RWPE2 (cell line): ENCODE measurements at places on chromosomes 7 and 10.

GRCh38 chr7:26381476-26382353 lies 90.1 kb downstream of the SNX10 start:
- no peak for DNase-seq

- DNase-seq: no peak
Observed at GRCh38 chr10:6409971-6410643, 170.0 kb downstream of the PRKCQ start.

GRCh38 chr10:85864173-85864549 lies 502.4 kb downstream of the GRID1 start:
- DNase-seq: no peak

DNA sequence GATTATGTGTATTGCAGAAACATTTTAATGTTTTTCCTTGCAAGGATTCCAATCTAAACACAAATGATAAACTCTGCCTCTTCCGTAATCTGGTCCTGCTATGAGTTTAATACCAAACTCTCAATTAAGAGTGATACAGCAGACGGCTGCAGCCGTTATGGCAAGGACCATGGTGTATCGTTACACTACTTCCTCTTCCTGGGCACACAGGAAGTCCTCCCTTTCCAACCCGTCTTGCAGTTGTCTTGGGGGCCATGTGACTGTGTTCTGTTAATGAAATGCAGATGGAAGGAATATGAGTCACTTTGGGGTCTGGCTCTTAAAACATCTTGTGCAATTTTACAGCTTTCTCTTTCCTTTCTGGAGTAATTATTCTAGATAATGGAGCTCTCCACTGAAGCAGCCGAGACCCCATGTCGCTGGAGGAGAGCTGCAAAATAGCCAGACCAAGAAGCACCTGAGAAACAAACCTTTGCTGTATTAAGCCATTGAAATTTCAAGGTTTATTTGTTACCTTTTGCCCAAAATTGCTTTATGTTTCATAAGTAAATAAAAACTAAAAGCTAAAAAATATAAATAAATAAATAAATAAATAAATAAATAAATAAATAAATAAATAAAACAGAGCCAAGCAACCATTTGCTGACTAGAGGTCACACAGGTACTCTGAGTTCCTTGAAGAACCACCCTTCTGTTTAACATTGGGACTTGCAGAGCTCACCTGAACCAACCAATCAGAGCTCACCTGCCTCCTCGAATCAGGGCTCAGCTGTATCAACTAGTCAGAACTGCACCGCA lies 74.7 kb downstream of the FRMPD2 start:
- DNase-seq: no peak

DNA sequence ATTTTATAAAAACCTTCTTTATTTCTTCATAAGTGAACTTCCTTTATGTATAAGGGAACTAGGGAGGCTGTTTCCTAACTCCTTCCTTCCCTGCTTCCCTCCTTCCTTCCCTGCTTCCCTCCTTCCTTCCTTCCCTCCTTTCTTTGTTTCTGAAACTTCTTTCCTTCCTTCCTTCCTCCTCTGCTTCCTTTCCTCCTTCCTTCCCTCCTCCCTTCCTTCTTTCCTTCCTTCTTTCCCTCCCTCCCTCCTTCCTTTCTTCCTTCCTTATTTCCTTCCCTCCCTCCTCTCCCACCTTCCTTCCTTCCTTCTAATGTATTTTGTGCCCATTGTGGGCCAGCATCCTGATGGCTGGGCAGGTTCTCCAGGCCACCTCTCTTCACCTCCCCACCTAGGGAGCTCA lies 26.8 kb upstream of the UCN3 start:
- DNase-seq: no peak

GRCh38 chr7:66667023-66667728 lies 38.5 kb downstream of the KCTD7 start:
- no peak for DNase-seq

GRCh38 chr10:133473270-133473669 lies 19.5 kb downstream of the SCART1 start:
- no peak for DNase-seq

GRCh38 chr7:139271718-139272628 lies 40.9 kb downstream of the UBN2 start:
- DNase-seq: no peak

DNA sequence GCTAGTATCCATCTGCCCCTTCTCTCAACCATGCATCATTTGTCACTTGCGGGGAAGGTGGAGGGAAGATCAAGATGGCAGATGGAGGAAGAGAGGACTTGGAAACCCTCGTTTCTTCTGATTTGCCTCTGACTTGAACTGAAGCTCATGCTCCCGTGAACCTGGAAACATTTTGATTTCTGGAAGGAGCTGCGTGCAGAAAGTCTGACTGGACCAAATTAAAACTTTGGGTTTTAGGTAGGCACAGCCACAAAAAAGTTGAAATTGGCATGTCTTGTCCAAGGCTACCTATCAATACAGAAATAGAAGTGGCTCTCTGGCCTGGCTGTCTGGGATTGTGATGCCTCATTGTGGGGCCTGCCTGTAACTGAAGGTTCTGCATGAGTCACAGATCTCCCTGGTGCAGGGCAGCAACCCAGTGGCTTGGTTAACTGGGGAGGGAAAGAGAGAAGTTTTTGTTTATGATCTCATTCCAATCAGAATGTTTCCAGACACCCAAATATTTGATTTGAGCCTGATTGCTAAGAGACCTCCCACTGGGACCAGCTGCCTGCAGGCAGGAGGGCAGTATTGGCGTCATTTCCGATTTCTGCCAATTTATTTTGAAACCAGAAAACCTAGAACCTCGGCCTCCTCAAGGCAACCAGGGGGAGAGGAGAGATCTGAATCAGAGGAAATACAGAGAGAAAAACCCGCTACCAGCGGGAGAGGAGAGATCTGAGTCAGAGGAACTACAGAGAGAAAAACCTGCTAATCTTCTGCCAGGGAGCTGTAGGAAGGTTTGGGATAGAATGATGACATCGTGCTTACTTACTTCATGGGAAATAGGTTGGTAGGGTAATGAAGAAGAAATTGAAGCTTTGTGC lies 363.6 kb downstream of the ANKRD30A start:
- DNase-seq: peak; percentile 74

DNA sequence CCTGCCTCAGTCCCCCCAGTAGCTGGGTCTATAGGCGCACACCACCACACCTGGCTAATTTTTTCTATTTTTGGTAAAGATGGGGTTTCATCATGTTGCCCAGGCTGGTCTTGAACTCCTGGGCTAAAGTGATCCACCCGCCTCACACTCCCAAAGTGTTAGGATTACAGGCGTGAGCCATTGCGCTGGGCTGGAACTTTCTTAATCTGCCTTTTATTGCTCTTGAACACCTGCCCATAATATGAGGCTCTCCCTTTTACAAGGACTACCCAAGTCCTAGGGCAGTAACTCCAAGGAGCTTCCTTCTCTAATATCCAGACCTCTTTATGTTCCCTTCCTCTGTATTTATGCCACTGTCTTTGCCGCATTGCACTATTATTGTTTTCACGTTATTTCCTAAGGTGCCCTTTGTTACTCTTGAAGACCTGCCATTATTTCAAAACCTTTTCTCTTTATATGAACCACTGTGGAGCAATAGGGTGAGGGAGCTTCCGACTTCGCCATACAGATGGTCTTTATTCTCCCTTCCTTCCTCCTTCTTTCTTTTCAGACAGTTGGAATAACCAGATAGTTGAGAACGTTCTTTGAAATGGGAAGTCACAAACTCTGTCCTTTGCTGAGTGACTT lies 36.3 kb upstream of the TCF7L2 start:
- DNase-seq: no peak

DNA sequence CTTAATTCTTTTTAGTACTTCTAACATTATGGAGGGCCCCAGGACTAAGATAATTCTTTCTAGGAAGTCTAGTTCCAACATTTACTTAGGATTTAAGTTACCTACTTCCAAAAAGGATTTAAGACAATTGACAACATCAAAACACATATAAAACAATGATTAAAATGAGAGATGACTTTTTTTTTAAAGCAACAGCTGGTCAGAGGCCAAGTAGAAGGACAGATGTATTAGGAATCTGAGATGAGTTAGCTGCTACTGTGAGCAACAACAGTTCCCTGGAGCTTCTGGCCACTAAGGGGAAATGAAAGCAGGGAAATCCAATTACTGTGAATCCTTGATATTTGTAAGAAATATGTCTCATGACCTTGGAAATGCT lies 222.3 kb downstream of the PHTF2 start:
- DNase-seq: no peak
